ENCODE measurements at places on chromosomes 5 and 9. TPM values are rescaled to one million over a fixed set of nuclear protein-coding genes. Genes with fewer than 3 reads are reported as not detected.

DNA sequence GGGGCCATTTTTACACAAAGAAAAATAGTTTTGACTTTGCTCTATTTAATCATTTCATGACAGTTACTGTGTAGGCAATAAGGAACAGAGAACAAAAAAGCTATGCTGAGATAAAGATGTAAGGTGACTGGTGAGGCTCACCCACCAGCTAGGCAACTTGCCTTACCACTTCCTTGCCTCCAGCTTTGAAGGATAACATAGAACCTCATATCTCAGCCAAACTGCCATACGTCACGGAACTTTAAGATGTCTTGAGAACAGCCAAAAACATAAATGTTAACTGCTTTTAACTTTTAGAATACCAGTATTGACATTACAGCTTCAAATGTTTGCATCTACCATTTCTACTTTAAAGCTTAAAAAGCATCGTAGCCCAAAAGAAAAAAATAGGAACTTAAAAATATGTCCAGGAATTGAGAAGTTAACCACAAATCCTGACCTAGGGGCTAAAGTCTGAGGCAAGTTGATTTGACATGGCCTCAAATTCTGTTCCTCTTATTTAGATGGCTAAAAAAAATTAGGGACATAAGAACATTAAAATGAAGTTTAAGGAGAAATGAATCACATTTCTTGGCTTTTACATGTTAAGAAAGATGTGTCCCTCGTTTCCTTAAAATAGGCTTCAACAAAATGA lies 7.7 kb upstream of the GCNT4 start:
- no peak for DNase-seq

DNA sequence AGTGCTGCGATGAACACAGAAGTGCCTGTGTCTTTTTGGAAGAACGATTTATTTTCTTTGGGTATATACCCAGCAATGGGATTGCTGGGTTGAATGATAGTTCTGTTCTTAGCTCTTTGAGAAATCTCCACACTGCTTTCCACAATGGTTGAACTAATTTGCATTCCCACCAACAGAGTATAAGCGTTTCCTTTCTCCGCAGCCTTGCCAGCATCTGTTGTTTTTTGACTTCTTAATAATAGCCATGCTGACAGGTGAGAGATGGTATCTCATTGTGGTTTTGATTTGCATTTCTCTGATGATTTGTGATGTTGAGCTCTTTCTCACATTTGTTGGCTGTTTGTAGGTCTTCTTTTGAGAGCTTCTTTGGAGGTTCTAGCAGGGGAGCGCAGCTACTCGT lies 134.6 kb downstream of the TENT4A start:
- no peak for DNase-seq

DNA sequence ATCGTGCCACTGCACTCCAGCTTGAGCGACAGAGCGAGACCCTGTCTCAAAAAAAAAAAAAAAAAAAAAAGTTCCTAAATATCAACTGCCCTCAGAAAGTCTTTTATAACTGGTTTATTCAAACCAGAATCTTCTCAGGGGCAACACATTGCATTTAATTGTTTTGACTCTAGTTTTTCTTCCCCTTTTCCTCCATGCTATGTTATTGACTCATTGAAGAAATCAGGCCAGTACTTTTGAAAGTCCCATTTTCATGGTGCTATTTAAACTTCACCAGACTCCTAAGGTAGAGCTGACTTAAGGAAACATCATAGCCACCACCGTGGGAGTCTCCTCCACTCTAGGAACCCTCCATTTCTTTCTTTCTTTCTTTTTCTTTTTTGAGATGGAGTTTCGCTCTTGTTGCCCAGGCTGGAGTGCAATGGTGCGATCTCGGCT lies 83.1 kb upstream of the IL6ST start:
- no peak for DNase-seq

DNA sequence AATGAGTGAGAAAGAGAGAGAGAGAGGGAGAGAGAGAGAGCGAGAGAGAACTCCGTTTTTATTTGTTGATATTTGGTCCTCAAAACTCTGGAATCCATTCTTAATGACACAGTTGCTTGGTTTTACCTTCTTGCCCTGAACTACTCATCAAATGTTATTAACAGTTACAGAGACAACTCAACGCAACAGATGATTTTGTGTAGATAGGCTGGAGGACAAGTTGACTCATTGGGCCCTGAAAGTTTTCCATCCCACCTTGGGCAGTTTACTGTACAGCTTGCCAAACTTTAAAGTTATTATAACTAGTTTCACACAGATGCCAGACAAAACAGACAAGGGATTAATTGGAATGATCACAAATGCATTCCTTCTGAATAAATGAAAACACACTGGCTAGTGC lies 339.9 kb downstream of the ARL15 start:
- no peak for DNase-seq

DNA sequence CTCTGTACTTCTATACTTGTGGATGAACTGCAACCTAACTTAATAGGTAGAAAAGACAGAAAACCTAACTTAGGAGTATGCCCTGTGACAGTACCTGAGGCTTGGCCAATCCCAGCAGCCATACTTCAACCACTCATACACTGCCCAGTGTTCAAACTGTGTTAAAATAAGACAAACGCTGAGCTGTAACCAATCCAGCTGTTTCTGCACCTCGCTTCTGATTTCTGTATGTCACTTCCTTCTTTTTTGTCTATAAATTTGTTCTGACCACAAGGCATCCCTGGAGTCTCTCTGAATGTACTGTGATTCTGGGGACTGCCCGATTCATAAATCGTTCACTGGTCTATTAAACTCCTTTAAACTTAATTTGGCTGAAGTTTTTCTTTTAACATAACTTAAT lies 41.4 kb downstream of the AUH start:
- DNase-seq: no peak

DNA sequence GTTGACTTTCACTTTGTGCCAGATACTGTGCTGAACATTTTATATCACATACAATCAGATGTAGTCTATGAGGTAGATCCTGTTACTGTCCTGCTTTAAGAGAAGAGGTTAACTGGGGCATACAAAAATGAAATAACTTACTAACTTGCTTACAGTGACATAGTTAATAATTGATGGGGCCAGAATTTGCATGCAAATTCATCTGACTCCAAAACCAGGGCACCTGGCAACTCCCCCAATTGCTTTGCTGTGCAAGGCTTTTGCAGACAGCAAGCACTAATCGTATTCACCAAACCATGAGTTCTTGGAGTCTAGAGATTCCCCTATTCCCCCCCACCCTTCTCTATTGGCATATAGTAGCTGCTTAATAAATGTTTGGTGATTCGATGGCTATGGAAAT lies 155.9 kb downstream of the TTLL11 start:
- no peak for DNase-seq

DNA sequence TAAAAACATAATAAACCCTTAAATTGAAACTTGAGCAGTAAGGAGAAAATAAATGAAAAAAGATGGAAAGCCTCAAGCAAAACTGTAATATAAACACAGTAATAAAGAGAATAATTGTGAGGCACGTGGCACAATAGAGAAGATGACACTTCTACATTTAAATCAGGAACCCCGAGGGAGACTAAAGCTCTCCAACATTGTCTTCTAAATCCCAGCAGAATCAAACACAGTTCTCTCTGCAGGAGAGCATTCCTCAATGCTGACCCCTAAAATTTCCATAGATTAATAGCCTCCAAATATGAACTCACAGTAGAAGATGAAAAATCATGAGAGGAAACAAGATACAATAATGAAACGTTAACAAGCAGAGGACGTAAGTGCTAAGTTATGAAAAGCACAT lies 721.2 kb upstream of the COX7C start:
- DNase-seq: no peak

DNA sequence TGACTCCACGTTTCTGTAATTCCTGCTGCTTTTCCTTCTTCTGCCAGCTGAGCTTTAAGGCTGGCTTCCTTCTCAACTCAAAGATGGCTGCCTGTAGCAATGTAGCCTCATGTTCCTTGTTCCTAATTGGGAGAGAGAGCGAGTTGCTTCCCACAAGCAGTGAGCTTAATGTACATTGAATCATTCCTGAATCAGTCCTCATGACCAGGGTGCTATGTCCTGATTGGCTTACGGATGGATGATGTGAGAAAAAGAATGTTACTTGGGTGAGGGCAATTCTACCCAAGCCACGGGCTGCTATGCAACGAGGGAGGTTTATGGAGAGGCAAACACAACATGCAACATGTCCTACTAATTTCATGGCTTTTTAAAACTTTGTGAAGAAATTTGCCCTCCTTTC lies 356.2 kb downstream of the RASEF start:
- DNase-seq: no peak

GRCh38 chr5:133565993-133566392 lies 46.3 kb downstream of the FSTL4 start:
- DNase-seq: no peak

- no peak for DNase-seq
Measured at GRCh38 chr5:146920351-146920881, 41.9 kb upstream of the PPP2R2B start.

DNA sequence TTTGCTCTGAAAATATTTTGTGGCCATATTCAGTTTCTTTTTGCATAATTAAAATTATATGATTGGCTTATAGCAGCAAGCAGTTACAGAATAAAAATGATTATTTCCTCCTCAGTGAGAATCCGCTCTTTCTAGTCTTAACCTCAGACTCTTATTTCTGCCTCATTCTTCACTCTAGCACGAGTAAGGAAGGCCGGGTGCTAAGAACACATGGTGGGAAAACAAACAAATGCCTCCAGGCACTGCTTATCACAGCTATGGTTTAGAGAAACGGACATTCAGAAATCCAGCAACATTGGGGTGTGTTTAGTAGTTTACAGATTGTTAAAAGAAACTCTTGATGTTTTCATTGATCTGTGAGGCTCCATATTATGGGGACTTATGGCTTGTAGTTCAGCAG lies 168.7 kb downstream of the KDM4C start:
- DNase-seq: no peak

GRCh38 chr5:54867310-54867944 lies 118.0 kb downstream of the ESM1 start:
- no peak for DNase-seq

IL11RA gene
- total RNA-seq: 91.2 TPM

SLC6A19 gene
- total RNA-seq: not detected

ADAMTS2 gene
- 12.1 TPM for total RNA-seq

All from sigmoid colon (tissue), 7 donors.